ENCODE measurements at places on chromosomes 11 and 22.

DNA sequence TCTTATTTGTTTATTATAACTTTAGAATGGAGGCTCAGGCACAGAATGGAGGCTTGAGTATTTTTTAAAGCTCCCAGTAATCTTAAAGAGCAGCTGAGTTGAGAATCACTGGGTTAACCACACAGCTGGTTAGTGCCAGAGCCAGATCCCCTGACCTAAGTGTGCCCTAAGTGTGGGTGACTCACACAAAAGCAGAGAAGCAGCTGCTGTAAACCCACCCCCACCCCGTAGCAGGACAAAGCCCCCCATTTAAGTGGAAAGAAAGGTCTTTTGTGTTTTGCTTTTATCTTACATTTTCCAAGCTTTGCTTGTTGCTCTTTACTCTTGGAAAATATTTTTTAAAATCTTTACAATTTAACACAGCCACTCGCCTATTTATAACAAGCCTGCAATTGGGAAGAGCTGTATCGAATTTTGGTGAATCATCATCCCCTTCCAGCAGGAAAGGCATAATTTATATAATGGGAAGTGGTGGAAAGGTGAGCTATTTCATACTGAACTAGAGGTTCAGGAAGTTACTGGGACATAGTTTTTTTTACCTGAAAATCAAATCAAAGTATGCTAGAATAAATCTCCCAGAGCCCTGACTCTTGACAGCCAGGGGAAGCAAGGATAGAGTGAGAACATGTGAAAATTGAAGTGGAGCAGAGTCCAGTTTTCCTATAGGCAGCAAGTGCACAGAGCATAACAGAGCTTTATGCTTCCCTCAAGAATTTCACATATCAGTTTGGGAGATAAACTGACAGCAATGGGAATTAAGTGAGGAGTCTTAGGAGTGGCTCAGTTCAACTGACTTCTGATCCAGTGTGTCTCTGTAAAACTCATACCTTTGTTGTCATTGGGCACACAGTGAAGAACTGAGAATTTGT lies 405.7 kb downstream of the AASDHPPT start:
- no peak for DNase-seq

DNA sequence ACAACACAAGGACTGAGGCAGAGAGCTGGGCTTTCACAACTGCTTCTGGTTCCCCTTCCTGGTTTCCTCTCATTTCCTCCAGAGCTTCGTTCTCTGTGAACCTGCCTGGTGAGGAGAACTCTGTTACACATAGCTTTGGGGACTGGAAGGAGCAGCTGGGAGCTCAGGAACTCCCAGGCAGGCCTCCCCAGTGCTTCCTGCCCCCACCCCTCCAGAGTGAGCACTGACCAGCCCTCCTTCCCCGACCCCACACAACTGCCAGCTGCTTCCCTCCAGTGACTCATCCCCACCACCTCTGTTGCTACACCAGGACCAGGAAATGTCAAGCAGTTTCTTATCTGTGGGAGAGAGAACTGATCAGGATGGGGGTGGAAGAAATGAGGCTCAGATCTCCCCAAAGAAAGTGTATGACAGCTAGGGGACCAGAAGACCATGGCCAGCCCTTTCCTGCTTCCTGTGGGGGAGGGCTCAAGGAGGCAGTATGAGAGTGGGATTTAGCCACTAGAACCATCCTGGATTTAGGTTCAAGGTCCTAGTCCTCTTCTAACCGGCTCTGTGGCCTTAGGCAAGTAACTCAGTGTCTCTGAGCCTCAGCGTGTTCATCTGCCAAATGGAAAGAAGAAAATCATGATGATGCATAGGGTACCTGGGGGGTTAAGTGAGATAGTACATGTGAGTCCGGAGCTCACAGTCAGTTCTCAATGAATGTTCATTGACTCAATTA lies 4.5 kb upstream of the TP53I11 start:
- DNase-seq: no peak

DNA sequence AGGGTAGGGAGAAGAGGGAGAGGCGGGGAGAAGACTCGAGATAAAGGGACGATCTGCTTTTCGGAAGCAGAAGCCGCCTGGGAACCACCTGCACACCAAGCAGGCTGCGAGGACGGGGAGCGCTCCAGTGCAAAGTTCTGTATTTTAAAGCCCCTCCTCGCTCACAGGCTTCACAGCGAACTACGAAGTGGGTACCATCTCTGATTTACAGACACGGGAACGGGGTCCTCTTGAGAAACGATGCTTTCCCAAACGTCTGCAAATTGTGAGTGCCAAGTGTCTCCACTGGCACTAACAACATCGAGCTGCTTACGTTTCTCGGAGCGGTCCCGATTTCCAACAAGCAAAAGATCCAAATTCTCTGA lies 700 bp upstream of the STX3 start:
- DNase-seq: no peak

DNA sequence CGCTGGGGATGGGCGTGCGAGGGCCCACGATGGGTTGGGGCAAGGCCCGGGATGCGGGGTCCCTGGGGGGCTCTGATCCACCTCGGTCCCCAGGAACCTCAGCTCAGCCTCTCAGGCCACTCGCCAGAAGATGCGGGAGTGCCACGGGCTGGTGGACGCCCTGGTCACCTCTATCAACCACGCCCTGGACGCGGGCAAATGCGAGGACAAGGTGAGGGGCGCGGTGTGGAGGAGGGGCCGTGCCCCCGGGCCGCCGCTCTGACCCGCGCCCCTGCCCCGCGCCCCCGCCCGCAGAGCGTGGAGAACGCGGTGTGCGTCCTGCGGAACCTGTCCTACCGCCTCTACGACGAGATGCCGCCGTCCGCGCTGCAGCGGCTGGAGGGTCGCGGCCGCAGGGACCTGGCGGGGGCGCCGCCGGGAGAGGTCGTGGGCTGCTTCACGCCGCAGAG lies 6.3 kb downstream of the PKP3 start:
- DNase-seq: no peak

GRCh38 chr11:46557684-46558151 lies 36.1 kb downstream of the AMBRA1 start:
- DNase-seq: no peak

DNA sequence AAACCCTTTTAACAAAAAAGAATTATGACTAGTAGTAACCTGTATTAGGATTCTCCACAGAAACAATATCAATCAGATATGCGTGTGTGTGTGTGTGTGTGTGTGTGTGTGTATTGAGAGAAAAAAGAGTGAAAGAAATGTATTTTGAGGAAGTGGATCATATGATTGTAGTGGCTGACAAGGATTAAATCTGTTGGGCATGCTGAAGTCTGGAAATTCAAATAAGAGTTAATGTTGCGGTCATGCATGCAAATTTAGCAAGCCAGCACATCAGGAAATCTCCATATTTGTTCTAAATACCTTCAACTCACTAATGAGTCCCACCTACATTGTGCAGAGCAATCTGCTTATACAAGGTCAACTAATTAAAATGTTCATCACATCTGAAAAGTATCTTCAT lies 46.8 kb upstream of the IGLL5 start:
- DNase-seq: no peak

DNA sequence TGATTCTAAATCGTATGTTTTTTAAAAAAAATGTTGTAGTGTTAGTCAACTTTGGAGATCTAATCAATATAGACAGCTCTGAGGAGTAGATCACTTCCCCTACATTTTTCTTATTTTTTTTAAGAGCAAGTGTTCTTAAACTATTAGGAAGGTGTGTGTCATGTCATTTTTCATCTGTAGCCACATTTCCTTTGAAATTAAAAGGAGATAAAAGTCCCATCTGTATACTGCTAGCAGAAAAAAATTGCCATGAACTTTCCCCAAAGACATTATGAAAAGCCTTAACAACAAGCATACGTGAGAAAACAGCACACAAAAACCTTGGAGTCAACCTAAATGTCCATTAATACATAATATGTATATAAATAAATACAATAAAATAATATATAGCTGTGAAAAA lies 286.6 kb downstream of the ETS1 start:
- DNase-seq: no peak

GRCh38 chr11:81569999-81570398 lies 1163.7 kb downstream of the FAM181B start:
- no peak for DNase-seq

- DNase-seq: no peak
Measured at GRCh38 chr22:38450234-38450797, 4.7 kb downstream of the KCNJ4 start.

GRCh38 chr22:23107487-23108248 lies 34.1 kb downstream of the RSPH14 start:
- DNase-seq: no peak

GRCh38 chr11:70174547-70175235 lies 28.4 kb upstream of the FADD start:
- no peak for DNase-seq

All from activated T-helper 1 cell treated with anti-CD3 and anti-CD28 coated beads, Interleukin-2, amount 50 U/mL, for 16 hours (primary cell).